ENCODE measurements at places on chromosomes 2 and 18.

GRCh38 chr2:195782156-195782555 lies 125.1 kb downstream of the SLC39A10 start:
- DNase-seq, result no peak

GRCh38 chr2:241870081-241870541 lies 582 bp downstream of the RTP5 start:
- DNase-seq, result no peak

DNA sequence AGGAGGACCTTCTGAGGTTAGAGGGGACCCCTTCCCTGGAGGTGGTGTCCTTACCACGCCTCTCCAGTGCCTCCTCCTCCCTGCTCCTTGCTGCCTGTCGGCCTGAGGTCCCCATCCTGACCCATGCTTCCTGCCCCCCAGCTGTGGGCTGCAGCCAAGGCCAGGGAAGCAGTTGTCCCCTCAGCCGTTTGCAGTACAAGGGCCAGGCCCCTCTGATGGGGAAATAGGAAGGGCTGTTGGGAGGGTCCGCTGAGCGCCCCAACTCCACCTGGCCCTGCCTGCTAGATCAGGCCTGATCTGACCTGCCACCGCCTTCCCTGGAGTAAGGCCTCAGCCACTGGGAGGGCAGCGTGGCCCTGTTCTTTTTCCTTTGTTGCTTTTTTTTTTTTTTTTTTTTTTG lies 219.8 kb downstream of the KLHL29 start:
- no peak for DNase-seq

- DNase-seq, result peak; percentile 29
Observed at GRCh38 chr18:44909191-44909719, 228.6 kb downstream of the SETBP1 start.

DNA sequence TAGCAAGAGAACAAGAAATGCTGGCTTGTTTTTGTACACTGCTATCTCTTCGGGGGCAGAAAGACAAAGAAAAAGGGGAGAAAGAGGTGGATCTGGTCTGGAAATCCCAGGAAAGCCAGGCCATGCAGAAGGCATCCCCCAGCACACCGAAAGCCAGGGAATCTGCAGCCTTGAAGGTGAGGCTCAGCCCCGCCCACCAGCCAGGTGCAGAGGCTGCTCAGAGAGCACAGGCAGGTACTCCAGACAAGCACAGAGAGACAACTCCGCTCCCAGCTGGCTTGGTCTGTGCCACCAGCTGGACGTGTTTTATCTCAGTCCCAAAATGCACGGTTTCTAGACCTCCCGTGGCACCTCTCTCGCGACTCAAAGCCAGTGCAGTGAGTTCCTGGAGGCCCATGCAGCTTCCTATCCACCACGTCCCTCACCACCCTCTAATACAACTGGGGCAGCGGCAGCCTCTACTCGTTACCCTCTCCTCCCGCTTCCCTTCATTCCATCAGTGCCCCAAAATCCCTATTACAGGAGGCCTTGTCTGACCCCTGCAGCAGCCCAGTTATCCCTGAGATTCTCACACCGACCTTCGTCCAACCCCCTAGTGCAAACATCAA lies 62.8 kb downstream of the HDAC4 start:
- no peak for DNase-seq

DNA sequence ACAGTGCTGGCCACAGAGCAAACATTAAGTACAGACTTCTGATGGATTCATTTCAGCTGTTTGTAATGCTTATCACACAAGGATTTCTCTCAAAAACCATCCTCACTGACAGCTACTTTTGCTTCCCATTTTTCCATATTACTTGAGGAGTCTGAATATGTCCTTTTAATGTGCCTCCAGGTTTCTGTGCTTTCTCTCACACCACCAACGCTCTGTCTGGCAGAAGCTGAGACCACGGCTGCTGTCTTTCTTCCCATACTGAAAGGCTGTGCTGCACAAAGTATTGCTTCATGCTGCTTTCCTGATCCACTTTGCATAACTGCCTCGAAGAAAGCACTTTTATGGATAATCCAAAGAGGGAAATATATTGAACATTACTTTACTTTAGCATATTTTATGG lies 312.1 kb upstream of the ZEB2 start:
- DNase-seq, result no peak

- no peak for DNase-seq
Observed at GRCh38 chr2:186617148-186617547, 27.3 kb downstream of the ITGAV start.

DNA sequence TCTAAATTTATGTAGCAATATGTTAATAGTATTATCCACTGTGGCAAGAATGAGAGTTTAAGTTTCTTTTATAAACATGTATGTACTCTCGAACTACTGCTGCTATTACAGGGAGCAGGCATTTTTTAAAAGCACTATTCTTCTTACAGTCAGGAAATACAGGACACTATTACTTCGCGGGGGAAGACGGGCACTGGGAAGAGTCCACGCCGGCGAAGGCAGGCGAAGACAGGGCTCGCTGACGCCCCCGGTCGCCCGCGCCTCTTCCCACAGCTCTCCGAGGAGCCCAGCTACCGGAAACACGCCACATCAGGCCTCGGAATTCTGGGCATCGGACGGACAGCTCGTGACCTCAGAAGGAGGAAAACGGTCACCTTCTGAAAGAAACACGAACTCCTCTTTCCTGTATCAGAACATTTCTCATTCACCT lies 90.2 kb downstream of the FAM161A start:
- no peak for DNase-seq

DNA sequence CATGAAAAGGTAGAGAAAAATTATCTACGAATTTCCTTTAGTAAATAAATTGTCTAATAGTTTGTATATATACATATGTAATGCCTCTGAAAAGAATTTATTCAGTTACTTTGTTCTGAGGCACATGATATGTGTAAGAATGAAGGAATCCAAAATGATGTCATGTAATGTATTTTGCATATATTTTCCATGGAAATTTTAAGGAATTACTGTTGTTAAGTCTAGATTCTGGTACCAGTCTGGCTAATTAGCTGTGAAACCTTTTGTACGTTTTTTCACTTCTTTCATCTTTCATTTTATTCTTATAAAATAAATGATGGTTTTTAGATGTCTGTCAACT lies 12.3 kb downstream of the YIPF4 start:
- DNase-seq, result no peak

- no peak for DNase-seq
Observed at GRCh38 chr2:65991381-65992197, 443.3 kb upstream of the MEIS1 start.

GRCh38 chr2:33241581-33241980 lies 234.9 kb upstream of the RASGRP3 start:
- DNase-seq, result no peak

GRCh38 chr2:113124181-113124961 lies 3.0 kb upstream of the IL1RN start:
- no peak for DNase-seq

- no peak for DNase-seq
Observed at GRCh38 chr18:70382992-70383717, 94.3 kb downstream of the SOCS6 start.

- no peak for DNase-seq
Observed at GRCh38 chr2:121287956-121288355, 3.0 kb upstream of the TFCP2L1 start.

DNA sequence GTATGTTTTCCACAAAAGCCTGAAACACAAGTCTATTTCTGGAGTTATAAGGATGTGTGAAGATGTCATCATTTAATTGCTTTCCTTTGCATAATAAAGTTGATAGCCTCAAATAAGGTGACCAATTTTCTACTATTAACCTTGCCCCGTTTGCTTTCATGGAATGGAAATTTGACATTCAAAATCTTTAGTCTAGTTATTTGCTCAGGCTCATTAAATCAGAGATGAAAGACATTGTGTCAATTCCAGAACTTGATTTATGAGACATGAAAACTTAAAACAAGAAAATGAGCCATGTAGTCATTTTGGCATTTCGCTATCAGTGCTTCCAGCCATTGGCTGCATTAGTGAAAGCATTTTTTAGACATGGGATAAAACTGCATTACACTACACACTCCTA lies 91.5 kb upstream of the ZSWIM2 start:
- DNase-seq, result no peak

- no peak for DNase-seq
Observed at GRCh38 chr2:28292491-28292890, 100.2 kb upstream of the FOSL2 start.

- no peak for DNase-seq
Observed at GRCh38 chr2:234993541-234993981, 41.7 kb downstream of the SH3BP4 start.

- DNase-seq, result peak; percentile 15
Observed at GRCh38 chr2:196719110-196719872, 79.8 kb downstream of the CCDC150 start.

DNA sequence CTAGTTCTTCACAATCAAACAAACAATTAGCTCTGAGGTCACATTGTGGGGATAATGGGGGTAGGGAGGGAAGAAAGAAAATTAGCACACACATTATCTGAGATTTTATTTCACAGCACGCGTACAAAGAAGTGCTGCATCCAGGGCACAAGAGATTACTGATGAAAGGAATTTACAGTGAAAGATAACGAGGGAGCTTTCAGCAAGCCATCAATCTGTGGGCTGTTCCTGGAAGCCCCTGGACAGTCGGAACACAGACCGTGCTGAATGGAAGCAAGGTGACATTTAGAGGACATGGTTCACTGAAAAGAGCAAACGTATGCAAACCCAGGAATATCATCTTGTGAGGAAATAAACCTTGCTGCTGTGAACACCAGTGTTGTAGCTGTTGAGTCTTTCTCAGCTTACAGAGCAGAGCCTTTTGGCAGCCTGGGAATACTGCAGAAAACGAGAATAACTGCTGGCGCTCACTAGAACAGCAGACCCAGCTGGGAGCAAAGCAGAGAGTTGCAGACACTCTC lies 63.2 kb downstream of the SCG2 start:
- DNase-seq, result no peak

DNA sequence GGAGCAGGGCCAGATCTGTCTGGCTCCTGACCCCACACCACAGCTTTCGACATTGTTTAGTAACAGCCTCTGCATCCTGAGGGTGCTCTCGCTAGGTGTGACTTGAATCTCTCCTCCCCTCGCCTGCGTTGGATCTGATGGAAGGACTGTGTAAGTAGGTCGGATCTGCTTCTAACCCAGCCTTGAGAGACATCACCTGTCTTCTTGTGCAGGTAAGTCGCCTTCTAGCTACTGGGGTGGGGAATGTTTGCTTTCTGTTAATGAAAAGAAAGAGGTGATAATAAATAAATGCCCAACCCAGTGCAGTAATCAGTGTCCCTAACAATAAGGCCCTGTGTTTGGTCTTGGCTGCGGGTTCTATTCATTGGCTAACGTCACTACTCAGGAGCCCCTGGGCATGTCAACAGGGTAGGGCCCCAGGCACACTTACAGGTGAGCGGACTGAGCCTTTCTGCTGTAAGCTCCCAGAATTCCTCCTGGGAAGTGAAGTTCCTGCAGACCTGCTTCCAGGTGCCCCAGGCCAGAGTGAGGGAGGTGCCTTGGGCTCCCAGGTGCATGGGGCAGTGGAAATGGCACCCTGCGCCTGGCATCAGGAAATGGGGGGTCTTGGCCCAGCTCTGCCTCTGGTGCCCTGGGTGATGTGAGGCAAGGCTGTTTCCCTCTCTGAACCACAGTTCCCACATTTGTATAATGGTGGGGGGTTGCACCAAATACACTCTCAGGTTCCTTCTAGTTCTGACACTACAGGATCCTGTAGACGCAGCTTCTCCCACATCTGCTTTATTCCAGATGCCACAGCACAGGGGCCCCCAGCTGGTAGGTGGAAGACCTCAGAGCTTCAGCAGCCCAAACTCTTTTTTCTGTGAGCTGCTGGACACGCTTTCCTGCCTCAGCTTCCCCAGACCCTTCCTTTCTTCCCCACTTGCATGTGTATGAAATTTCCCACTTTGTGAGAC lies 11.2 kb upstream of the FOSL2 start:
- DNase-seq, result no peak

GRCh38 chr2:45263147-45263546 lies 253.9 kb upstream of the SIX2 start:
- no peak for DNase-seq

DNA sequence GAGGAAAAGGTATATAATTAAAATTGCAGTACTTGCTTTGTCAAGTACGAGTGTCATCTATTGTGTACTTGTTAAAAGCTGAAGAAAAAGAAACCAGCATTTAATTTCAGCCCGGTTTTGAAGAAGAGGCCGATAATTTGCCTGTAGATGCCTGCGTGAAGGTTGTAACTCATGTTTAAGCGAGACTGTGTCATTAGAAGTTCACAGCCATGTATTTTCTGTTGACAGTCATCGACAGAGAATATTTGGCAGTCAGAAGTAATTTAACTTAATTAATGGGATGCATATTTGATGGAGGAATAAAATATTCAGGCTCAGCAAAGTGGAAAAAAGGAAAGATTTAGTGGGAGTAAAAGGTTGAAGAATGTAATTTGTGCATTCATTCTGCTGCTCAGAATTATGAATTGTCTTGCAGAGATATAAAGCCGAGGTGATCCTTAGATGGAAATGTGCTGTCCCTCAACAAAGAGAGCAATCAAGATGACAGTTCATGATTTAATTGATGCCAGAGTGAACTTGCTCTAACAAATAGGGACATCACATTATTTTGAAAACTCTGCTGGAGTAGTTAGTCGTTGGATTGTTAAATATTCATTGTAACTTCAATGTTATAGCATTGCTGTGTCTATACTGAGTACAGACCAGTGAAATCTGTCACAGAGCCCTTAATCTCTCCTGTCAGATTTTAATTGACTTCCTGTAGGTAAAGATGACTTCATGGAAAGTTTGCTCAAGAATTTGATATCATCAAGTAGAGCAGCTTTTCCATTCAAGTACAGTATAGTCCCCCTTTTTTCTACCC lies 53.9 kb downstream of the ZNF407 start:
- DNase-seq, result no peak

- peak; percentile 5 for DNase-seq
Observed at GRCh38 chr2:76953733-76954347, 568.3 kb downstream of the LRRTM4 start.

DNA sequence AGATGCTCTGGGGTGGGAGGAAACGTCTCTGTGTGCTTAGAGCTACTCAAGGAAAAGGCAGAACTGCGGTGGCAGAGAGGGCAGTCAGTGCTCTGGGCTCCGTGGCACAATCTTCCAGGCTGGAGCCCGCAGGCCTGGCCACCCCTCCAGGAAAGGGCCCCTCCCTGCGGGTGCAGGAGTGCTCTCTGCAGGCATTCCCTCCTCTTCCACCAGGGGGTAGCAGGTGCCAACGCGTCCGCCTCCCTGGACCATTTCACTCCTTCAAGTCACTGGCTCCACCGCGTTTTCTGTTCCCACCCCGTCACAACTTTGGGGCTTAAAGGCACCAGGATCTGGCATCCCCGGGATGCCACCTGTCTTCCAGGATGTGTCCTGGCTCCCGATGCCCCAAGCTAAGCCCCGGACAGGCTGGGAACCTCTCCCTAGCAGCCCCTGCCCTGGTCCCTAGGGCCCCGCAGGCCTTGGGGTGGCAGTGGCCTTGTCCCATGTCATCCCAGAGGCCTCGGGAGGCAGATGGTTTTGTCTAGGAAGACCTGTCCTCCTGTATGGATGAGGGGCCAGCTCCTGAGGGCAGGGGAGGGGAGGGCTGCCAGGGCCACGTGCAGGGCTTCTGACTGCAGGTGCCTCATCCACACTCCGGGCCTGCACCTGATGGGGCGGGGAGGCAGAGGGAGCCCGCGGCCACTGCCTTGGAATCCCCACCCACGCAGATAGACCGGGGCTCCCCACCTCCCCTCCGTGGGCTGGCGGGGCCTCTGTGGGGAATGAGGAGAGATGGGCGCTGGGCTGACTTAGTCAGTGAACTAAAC lies 26.4 kb downstream of the KCNIP3 start:
- DNase-seq, result no peak

GRCh38 chr2:18372641-18373040 lies 187.8 kb downstream of the RDH14 start:
- no peak for DNase-seq
